ENCODE measurements at places on chromosomes 2 and 18.

GRCh38 chr2:109279243-109279860 lies 150.3 kb downstream of the SH3RF3 start:
- peak; percentile 46 for DNase-seq

DNA sequence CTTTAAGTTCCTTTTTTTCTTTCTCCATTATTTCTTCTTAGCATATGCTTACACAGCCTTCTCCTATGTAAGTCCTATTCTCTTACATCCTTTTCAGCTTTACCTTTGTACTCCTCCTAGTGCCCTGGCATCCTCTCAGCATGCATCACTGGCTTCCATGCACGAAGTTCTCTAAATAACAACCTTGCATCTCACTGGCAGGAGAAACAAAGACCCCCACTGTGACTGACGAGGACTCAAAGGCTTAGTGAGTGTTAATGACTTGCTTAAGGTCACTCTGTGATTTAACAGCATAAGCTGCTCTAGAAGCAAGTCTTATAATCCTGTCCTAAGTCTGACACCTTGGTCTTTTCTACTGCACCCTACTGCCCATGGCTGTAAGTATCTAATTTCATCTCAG lies 1236.0 kb upstream of the CELF4 start:
- DNase-seq: no peak

GRCh38 chr2:85674417-85674816 lies 6.4 kb upstream of the SFTPB start:
- peak; percentile 91 for DNase-seq

DNA sequence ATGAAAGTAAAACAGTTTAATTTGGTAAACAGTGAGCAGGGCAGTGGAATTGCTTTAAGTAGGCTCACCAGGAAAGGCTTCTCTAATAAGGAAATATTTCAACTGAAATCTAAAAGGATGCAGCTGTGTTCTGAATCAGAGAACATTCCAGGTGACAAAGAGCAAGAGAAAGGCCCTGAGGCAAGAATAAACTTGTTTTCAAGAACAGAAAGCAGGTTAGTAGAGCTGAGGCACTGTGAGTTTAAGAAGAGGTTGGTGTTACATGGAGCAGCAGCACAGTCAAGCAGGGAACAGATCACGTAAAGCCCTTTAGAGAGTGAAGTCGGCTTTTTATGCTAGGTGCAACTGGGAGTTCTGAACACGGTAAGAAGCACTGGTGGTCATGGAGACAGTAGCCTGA lies 57.0 kb upstream of the SCN1A start:
- DNase-seq: no peak

DNA sequence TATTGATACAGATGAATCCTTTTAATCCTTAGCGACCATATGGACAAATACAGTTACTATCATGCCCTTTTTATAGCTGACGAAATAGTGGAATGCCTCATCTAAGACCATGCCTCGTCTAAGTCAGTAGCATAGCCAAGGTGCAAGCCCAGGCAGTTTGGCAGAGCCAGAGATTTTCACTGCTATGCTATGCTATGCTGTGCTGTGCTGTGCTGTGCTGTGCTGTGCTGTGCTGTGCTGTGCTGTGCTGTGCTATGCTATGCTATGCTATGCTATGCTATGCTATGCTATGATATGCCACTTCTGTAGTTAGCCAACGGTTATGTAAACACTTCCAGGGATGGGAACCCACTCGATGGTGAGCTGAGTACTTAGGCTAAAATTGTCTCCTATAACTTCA lies 91.6 kb upstream of the MAP4K3 start:
- no peak for DNase-seq

- DNase-seq: no peak
These were observed 199.6 kb downstream of the AFF3 start for GRCh38 chr2:99942561-99943347.
